ENCODE measurements at places on chromosomes 7 and 10. TPM values are rescaled to one million over a fixed set of nuclear protein-coding genes. Genes with fewer than 3 reads are reported as not detected.
A peak's percentile ranks its signal among the peaks of the same experiment; 100 is the strongest.

The MNX1 gene
- not detected for total RNA-seq

DNA sequence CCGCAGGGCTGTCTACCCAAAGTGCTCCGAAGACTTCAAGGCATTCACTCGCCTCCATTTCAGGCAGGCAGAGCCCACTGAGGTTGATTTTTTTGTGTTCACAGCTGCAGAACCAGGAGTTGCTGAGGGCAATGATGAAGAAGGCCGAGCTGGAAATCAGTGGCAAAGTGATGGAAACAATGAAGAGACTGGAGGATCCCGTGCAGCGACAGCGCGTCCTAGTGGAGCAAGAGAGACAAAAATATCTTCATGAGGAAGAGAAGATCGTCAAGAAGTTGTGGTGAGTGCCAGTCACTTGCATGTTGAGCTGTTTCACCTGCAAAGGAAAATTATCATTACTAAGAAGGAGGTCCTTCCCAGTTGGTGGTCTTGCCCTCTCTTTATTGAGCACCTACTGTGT is 210.5 kb downstream of the ARHGAP21 start:
- peak; percentile 19 for DNase-seq

The LGI1 gene
- not detected for total RNA-seq

DNA sequence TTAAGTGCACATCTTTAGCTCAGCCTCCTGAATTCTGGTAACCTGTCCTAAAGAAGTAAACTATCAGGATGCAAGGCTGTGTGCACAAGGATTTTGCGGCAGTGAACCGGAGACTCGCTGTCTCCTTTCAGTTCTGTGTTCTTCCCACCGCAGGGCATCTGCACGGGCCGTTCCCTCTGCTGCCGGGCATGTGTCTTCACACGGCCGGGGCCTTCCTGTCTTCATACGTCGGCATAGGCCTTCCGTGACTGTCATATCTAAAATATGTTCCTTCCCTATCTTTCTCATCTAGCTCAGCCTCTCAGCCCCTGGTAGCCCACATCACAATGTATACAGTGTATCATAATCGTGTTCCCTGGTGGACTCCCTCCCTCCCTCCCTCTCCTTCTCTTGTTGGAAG is 16.4 kb downstream of the PALD1 start:
- DNase-seq: peak; percentile 48

DNA sequence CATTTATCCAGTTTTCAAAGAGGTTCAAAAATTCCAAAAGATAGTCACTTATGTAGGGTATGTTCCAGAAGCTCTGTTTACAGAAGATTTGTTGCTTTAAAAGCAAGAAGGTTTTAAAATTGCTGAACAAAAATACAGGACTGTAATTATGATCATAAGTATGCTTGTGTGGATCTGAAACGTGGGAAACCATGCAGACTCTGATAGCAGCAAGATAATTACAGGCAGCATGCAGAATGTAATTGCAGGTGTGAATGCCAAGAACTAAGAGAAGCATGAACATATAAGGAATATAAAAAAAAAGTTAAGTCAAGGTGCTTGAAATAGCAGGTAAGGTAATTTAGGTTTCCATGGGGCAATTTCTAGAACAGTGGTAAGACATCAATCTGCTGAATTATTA is 405.7 kb downstream of the ARL4A start:
- no peak for DNase-seq

The WDFY4 gene
- total RNA-seq: 1.1 TPM

DNA sequence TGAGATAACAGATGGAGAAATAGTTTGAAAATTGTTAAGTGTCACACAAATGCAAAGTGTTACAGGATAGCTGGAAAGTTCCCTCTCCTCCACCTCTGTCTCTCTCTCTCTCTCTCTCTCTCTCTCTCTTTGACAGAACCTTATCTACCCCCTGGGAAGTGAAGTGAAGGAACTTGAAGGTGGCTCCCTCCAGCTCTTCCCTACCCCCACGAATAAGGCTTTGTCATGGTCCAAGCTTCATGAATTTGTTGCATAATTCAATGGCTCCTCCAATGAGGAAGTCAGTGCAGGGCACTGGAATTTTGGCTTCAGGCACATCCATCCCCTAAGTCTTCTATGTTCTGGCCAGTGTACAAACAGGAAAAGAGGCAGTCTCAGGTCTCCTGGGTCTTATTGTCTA is 66.4 kb downstream of the CDHR3 start:
- DNase-seq: no peak

DNA sequence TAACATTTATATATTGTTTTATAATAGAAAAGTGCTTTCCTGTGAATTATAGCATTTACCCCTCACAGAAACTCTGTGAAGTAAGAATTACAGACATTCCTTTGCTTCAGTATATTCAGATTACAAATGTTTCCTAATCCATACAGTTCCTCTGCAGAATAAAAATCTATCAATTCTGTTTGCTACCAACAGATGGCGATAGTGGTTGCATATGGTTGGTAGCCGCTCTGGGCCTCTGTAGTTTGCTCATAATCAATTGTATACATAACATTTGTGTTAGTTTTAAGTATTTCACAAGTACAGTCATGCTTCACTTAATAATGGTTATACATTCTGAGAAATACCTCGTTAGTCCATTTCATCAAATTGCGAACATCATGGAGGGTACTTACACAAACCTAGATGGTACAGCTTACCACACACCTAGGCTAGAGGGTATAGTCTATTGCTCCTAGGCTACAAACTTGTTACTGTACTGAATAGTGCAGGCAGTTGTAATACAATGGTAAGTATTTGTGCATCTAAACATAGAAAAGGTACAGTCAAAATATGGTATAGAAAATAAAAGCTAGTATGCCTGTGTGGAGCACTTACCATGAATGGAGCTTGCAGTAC is 94.4 kb upstream of the STEAP4 start:
- no peak for DNase-seq

DNA sequence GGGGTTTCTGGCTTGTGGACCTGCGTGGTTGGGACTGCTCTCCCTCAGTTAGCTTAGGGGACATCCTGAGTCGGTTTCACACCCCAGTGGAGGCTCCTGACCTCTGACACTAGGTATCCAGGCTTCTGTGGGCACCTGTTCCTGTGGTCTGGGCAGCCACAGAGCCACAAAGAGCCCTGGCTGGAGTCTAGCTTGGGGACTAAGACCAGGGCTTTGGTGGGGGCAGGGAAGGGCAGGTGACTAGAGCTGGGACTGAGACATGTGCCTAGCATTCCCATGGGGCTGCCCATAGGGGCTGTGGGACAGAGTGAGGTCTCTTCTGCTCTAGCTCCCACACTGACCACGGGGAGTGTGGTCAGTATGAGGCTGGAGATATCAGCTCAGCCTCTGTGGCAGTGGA is 4.0 kb upstream of the TMEM270 start:
- DNase-seq: no peak

GRCh38 chr7:75647709-75648438 is 90.9 kb downstream of the HIP1 start:
- no peak for DNase-seq

DNA sequence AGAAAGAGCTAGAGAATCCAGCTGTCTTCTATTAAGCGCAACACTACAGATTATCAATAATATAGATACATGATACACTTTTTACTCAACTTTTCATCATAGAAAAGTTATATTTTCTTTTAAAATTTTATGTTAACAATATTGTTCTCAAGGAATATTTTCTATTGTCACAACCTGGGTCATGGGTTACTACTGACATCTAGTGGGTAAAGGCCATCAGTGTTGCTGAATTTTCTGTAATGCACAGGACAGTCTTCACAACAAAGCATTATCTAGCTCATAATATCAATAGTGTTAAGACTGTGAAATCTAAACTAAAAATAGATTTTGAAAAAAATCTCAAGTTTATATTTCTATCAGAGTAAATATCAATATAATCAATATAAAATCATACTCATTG is 209.8 kb downstream of the ZNF33B start:
- no peak for DNase-seq

The DNA2 gene
- total RNA-seq: 43.5 TPM

- DNase-seq: no peak
These were observed 290.7 kb downstream of the HDAC9 start for GRCh38 chr7:18786196-18786727.

DNA sequence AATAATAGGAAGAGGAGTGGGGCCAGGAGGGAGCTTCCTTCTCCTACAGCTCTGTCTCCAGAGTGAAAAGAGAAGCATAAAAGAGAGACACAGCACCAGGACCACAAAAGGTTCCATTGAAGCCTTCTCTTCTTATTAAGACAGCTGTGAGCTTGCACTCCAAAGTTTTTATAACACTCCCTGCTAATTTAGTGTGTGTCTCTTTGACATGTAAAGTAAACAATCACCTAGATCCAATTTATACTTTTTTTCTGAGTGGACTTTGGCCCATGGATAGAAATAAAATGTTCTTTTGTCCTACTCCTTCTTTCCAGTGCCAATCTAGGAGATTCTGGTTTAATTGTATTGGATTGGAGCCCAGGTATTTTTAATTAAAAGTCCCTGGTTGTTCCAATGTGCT is at the start of gene CYP2C8:
Gene CYP2C8 (minus strand): TSS at position 212 of the 400 bp plus-strand sequence. CDS start 95 bp downstream, at position 117.
- DNase-seq: no peak

GRCh38 chr7:35366167-35367155 is 112.6 kb upstream of the TBX20 start:
- DNase-seq: no peak

GRCh38 chr10:122352817-122353525 is 21.5 kb upstream of the PLEKHA1 start:
- DNase-seq: no peak

The ITIH5 gene
- total RNA-seq: not detected

The TFPI2 gene
- total RNA-seq: not detected

DNA sequence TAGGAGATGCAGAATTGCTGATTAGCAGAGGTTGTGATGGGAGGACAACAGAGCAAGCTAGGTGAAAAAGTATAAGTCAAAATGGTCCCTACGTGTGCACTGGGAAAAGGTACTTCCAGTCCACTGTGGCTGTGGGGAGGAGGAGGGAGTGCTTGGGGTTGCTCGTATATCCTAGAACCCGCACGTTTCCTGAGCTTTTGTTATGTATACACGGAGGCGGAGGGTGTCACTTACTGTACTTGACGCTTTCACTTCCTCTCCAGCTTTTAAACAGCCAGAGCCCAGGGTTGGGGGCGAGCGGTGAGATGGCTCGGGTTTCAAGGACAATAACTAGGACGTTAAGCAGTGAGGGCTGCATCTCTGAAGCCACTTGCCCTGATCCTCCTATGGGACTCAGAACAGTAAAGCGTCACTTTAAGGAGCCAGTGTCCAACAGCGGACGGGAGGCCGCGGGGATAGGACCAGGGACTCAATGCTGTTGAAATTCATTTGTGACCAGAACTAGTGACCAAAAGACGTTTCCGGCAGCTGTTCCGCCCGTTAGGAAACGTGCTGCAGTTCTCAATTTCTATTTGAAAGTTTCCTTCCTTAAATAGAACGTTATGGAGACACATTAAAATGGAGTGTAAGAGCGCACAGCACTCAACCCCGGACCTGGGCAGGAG is 985 bp upstream of the ETV1 start:
- peak; percentile 27 for DNase-seq

DNA sequence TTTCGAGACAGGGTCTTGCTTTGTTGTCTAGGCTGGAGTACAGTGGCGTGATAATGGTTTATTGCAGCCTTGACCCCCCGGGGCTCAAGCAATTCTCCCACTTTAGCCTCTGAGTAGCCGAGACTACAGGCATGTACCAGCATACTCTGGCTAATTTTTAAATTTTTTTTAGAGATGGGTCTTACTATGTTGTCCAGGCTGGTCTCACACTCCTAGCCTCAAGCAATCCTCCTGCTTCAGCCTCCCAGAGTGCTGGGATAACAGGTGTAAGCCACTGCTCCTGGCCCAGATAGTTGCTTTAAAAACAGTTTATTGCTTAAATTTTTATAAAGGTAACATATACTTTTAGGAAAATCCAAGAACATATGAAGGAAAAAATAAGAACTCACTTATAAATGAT is 26.3 kb downstream of the NEURL1 start:
- DNase-seq: no peak

GRCh38 chr10:110547139-110547761 is 20.2 kb upstream of the SMC3 start:
- no peak for DNase-seq

GRCh38 chr7:88759230-88760135 is at the start of gene ZNF804B:
Gene ZNF804B (plus strand): TSS chr7:88759700. CDS start chr7:88759977, 277 bp downstream.
- peak; percentile 1 for DNase-seq

GRCh38 chr7:32191305-32191704 is 121.1 kb upstream of the PDE1C start:
- DNase-seq: no peak

All from activated CD8-positive, alpha-beta T cell treated with anti-CD3 and anti-CD28 coated beads for 36 hours (primary cell).